Spinal cord (tissue), 10 donors: ENCODE measurements at places on chromosomes 4 and X. TPM values are rescaled to one million over a fixed set of nuclear protein-coding genes. Genes with fewer than 3 reads are reported as not detected.

The CXCL5 gene
- total RNA-seq: 0.33 TPM

The DDX60 gene
- 28.0 TPM for total RNA-seq

DNA sequence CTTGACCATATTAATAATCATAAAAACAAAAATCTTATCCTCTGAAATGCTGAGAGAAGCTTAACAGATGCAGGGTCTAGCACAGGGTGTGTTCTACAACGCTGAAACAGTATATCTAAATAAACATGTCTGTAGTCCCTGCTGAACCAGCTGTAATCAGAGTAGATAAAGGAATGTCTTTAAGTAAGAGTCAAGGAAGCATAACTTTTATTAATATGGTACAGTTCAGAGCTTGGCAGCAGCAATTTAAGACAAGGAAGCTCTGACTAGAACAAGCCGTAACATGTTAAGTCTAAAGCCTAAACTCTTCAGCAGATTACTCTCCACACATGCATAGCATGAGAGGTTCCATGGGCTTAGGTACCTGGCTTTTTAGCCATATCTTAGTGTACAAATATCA lies 36.1 kb downstream of the NFKB1 start:
- no peaks in the 10 kb centered on the region for H3K4me1 ChIP-seq
- H3K36me3 ChIP-seq: no peaks in the 10 kb centered on the region
- H3K4me3 ChIP-seq: no peak overlapping the region
- no peaks in the 10 kb centered on the region for H3K27me3 ChIP-seq
- DNase-seq: no peak

DNA sequence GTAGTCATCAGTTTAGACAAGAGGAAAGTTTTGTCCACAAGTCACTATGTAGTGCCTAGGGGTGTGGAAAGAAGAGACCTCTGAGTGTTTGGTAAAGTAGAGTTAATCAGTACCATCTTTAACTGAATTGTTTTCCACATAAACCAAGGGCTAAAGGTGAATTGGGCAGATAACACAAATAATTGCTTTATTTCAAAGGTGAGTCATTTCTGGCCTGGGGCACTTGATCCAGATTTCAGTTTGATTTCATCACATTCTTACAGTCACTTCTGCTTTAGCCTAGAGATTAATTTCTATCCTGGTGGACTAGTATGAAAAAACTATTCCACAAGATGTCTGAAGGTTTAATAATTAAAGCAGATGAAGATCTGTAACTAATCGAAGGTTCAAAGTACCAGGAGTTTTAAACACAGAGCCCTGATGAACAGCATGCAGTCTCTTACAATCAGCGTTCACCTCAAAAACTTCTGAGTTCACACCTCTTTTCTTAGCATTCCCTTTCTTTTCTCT lies 74.5 kb upstream of the BOD1L1 start:
- H3K36me3 ChIP-seq: no peaks in the 10 kb centered on the region
- H3K4me3 ChIP-seq: no peak overlapping the region
- H3K4me1 ChIP-seq: no peaks in the 10 kb centered on the region
- DNase-seq: no peak

The MAGEB10 gene
- total RNA-seq: not detected

DNA sequence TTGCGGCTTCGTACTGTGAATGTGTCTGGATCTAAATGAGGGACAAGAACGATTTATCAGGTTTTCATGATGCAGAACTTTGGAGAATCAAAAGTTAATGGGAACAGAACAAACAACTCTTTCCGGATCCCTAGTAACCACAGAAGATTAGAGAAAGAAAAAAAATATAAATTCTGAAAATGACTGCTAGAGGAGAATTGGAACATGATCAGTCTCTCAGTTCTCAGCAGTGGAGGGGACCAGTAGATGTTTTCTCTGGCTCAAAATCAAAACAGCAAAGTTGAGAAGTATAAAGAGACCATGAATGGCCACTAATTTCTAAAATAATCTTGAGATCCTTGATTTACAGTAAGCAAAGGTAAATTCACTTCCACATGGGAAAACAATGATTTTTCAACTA lies 38.1 kb upstream of the GK2 start:
- H3K4me3 ChIP-seq: no peak overlapping the region
- DNase-seq: no peak
- H3K27ac ChIP-seq: no peak overlapping the region
- H3K36me3 ChIP-seq: no peaks in the 10 kb centered on the region
- no peaks in the 10 kb centered on the region for H3K27me3 ChIP-seq

DNA sequence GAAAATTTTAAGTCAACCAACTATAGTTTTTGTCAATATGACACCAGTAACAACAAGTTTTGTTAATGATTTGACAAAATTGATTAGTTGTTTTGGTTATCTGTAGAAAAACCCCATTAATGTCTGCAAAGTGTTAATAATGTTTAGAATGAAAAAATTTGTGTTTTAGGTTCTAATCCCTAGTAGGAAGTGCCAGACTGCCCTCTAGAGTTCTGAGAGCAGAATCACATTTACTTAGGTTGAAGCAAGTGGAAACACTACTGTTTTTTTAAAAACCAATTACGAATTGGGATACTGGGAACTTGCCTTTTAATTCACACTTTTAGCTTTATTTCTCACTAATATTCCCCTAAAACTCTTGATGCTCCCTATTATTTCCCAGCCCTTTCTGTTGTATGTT lies 101.1 kb upstream of the CYLC1 start:
- no peak overlapping the region for H3K4me3 ChIP-seq
- H3K36me3 ChIP-seq: no peaks in the 10 kb centered on the region
- peak; percentile 82 for DNase-seq
- no peaks in the 10 kb centered on the region for H3K4me1 ChIP-seq

DNA sequence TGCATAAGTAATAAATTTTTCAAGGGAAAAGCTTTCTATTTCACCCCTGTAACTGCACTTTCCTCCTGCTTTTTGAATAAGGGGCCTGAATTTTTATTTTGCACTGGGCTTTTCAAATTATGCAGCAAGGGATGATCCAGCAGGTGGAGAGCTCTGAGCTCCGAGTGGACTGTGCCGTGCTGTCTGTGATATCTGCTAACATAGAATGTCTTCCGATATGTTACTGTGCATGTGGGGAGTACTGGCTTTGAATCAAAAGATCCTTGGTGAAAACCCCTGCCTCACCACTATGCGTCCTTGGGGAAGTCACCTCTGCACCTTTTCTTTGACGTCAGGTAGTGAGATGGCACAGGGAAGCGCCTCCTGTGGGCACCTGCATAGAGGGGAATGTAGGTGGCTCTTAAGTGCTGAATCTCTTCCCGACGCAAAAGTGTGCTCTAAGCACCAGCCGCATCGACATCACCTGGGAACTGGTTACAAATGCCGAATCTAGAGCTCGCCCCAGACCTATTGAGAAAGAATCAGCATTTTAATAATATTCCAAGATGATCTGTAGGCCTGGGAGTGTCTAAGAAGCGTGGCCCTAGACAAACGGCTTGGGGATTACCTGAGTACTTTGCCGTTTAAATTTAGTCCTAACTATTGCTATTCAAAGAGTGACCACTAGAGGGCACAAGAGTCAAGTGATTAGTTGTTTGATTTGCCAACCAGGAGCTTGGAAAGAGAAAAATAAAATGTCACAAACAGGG lies 19.2 kb upstream of the WFS1 start:
- H3K4me3 ChIP-seq: no peak overlapping the region
- H3K27me3 ChIP-seq: peaks cover 10% of the 10 kb centered on the region
- DNase-seq: no peak
- H3K27ac ChIP-seq: no peak overlapping the region

DNA sequence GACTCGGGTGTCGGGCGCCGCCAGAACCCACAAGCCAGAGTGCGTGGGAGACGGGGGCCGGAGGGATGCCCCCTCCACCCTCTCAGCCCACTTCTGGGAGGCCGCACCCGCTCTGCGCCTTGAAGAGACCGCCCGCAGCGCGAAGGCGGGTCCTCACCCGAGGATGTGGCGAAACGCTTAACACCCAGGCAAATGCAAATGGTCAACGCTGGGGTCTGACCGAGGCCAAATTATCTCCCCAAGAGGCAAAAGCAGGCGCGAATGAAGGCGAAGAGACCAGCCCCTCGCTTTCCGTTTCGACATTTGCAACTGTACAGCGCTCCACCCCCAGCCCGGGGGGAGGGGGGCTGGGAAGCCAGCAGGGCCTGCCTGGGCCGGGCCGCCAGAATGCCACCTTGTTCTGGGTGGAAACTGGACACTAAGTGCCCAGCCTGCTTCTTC lies 137.7 kb upstream of the ZIC3 start:
- H3K27me3 ChIP-seq: peaks cover 68% of the 10 kb centered on the region
- DNase-seq: no peak

- H3K27ac ChIP-seq: no peak overlapping the region
- no peak overlapping the region for H3K4me3 ChIP-seq
- H3K36me3 ChIP-seq: no peaks in the 10 kb centered on the region
- no peaks in the 10 kb centered on the region for H3K27me3 ChIP-seq
- H3K4me1 ChIP-seq: no peaks in the 10 kb centered on the region
Measured at GRCh38 chr4:186061921-186062320, 7.0 kb upstream of the TLR3 start.
